ENCODE measurements at places on chromosomes 7 and 10. TPM values are rescaled to one million over a fixed set of nuclear protein-coding genes. Genes with fewer than 3 reads are reported as not detected.
A peak's percentile ranks its signal among the peaks of the same experiment; 100 is the strongest.

DNA sequence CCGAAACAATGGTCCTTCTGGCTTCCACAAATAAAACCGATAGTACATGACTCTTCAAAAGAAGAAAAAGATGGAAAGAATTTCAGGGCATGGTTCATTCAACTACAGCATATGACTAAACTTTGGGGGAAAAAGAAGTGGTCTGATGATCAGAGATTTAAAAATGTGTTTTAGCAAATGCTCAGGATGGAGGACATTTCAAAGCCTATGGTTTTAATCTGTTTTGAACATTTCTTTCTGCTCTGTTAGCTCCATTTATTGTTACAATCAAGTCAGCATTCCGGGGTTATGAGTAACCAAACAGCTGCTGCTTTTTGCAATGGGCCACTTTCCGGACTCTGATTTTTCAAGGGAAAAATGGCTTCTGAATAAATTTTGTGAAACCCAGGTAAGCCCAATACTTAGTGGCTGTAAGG lies 142.4 kb downstream of the CUBN start:
- H3K27ac ChIP-seq, result peak overlapping the region; percentile 47
- peak; percentile 64 for DNase-seq
- peaks cover 12% of the 10 kb centered on the region for H3K4me1 ChIP-seq
- no peak overlapping the region for H3K4me3 ChIP-seq

- no peak overlapping the region for H3K4me3 ChIP-seq
- H3K27me3 ChIP-seq, result no peaks in the 10 kb centered on the region
- DNase-seq, result no peak
Observed at GRCh38 chr10:57917019-57917418, 350.7 kb downstream of the IPMK start.

DNA sequence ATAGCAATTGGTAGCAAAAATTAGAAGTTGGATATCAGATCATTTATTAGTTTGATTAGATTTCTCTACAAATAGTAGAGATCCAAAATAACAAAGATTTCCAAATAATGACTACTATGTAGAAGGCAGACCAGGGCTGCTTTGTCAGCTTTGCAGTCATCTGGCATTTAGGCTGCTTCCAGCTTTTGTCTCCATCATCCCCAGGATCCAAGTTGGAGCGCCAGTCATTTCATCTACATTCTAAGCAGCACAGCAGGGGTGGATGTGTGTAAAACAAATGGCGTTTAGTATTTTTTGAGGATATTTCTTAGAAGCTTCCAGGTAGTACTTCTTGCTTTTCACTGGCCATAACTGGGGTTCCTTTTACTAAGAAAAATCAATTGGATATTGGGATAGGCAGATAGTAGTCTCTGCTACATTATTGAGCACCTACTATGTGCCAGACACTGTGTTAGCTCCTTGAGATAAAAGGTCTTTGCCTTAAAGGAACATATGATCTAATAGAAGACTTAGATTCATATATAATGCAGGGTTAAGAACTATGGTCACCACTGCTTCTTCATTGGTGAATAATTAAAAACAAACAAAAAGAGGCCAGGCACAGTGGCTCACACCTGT lies 41.5 kb downstream of the TPST1 start:
- H3K27me3 ChIP-seq, result no peaks in the 10 kb centered on the region
- H3K4me3 ChIP-seq, result no peak overlapping the region
- H3K4me1 ChIP-seq, result no peaks in the 10 kb centered on the region

The NOBOX gene
- total RNA-seq, result not detected

The VWA2 gene
- total RNA-seq, result 6.5 TPM

The WDFY4 gene
- total RNA-seq, result 13.3 TPM

The SAP25 gene
- 9.8 TPM for total RNA-seq

DNA sequence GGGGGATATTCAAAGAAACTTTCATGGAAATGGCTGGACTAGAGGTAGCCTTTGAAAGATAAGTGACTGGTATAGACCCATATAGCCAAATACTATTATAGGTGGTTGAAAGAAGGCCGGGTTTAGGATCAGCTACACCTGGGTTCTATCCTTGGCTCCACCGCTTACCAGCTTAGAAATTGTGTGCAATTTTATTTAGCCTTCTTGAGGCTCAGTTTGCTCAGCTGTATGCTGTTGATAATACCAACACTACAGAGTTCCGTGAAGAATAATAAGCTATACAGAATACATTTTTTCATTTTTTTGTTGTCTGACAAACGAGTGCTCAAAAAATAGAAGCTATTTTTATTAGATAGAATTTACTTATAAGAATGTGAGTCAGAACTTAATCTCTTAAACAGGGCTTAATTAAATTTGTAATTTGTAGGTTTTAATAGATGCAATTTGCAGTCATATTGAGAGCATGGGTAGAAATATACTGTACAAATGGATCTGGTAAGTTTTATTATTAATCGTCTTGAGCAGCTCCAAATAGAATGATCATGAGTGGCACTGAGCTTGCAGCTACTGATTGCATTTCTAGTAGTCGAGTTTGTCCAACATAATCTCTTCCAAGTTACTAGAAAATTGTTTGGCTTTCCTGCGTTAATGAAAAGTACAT lies 164.3 kb upstream of the PHYHIPL start:
- H3K27me3 ChIP-seq, result no peaks in the 10 kb centered on the region
- no peak overlapping the region for H3K4me3 ChIP-seq
- DNase-seq, result no peak
- no peaks in the 10 kb centered on the region for H3K36me3 ChIP-seq

DNA sequence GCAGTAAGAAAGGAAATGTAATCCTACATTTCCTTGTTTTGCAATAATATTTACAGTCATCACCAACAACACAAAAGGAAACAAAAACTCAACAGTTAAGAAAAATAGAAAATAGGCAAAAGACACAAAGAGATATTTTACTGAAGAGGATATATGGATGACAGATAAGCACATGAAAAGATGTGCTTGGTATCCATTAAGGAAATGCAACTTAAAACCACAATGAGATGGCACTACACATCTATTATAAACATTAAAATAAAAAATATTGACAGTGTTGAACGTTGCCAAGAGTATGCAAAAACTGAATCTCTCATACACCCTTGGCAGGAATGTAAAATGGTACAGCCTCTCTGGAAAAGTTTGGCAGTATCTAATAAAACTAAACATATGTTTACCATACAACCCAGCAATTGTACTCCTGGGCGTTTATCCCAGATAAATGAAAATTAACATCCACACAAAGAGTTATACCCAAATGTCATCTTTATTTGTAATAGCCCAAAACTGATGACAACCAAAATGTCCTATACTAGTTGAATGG lies 5.4 kb downstream of the CEP41 start:
- no peaks in the 10 kb centered on the region for H3K4me1 ChIP-seq
- no peaks in the 10 kb centered on the region for H3K27me3 ChIP-seq
- DNase-seq, result no peak
- no peak overlapping the region for H3K27ac ChIP-seq

The CCDC146 gene
- 15.4 TPM for total RNA-seq

The DNTT gene
- total RNA-seq, result not detected

The VWDE gene
- 1.5 TPM for total RNA-seq

DNA sequence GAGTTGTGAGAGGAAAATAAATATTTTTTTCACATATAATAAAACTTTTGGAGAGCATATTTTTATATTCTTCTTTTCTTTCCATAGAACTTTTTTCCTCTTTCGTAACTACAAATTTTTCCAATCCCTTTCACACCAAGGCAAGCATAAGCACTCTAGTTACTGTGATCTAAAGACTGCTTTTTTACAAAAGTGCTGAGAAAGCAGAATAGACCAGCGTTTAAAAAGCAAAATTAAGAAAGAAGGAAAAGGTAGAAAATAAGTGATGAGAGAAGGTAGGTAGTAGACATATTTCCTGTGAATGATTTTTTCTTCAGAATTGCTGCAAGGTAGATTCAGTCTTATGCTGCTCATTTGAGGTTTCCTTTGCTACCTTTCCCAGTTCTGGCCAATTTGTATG lies 195.5 kb downstream of the MBL2 start:
- no peak overlapping the region for H3K4me3 ChIP-seq
- no peaks in the 10 kb centered on the region for H3K4me1 ChIP-seq
- no peak overlapping the region for H3K27ac ChIP-seq

The RAB11FIP2 gene
- total RNA-seq, result 50.4 TPM

- H3K36me3 ChIP-seq, result no peaks in the 10 kb centered on the region
- no peak overlapping the region for H3K4me3 ChIP-seq
- H3K27ac ChIP-seq, result no peak overlapping the region
- H3K4me1 ChIP-seq, result no peaks in the 10 kb centered on the region
Observed at GRCh38 chr10:7361316-7361715, 49.5 kb downstream of the SFMBT2 start.

DNA sequence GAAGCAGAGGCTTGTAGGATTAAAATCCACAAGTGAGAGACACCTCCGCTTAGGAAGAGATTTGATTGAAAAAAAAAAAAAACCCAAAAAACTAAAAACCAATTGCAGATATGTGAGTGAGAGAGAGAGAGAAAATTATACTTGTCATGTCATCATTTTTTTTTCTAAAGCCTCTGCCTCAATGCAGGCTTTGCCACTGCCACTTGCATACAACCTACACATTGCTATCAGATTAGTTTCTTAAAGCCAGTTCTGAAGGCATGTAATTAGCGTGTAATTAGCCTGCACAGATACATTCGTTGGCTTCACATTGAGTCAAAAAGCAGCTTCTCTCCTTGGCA lies 86.1 kb upstream of the MTPN start:
- H3K27ac ChIP-seq, result no peak overlapping the region
- H3K27me3 ChIP-seq, result no peaks in the 10 kb centered on the region
- H3K4me1 ChIP-seq, result no peaks in the 10 kb centered on the region
- H3K36me3 ChIP-seq, result no peaks in the 10 kb centered on the region

GRCh38 chr10:43931308-43931930 lies 282.7 kb upstream of the ZNF32 start:
- no peak for DNase-seq
- no peak overlapping the region for H3K27ac ChIP-seq
- no peaks in the 10 kb centered on the region for H3K4me1 ChIP-seq
- no peak overlapping the region for H3K4me3 ChIP-seq
- H3K36me3 ChIP-seq, result no peaks in the 10 kb centered on the region

The SPDYE16 gene
- total RNA-seq, result 0.31 TPM

DNA sequence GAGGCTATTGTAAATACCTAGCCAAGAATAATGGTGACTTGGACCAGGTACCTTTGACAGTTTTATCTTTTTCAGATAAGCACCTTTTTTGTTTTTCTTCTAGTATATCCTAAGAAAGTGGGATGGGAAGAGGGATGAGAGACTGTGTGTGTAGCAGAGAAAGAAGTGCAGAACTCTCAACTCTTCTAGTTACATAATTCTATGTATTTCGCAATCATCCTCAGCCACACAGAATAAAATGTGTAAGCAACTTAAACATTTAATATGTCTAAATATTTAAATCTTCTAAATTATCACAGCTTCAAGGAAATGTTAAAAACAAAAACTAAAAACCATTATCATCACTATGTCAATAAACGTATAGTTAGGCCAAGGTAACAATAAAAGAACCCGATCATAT lies 42.6 kb upstream of the GSAP start:
- H3K4me1 ChIP-seq, result no peaks in the 10 kb centered on the region
- H3K4me3 ChIP-seq, result no peak overlapping the region
- no peak for DNase-seq
- H3K36me3 ChIP-seq, result no peaks in the 10 kb centered on the region
- no peaks in the 10 kb centered on the region for H3K27me3 ChIP-seq
- H3K27ac ChIP-seq, result no peak overlapping the region

DNA sequence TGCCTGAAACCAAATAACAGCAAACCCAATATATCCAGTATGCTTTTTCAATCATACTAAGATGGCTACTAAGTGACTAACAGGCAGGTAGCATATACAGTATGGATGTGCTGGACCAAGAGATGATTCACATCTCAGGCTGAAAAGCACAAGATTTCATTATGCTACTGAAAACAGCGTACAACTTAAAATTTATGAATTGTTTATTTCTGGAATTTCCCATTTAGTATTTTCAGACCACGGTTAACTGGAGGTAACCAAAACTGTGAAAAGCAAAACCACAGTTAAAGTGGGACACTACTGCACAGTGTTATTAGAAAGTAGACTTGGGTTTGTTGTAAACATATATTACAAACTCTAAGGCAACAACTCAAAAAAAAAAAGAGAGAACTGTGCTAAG lies 91.5 kb downstream of the KMT2C start:
- no peaks in the 10 kb centered on the region for H3K4me1 ChIP-seq
- H3K4me3 ChIP-seq, result no peak overlapping the region
- no peak for DNase-seq
- H3K27me3 ChIP-seq, result no peaks in the 10 kb centered on the region
- no peaks in the 10 kb centered on the region for H3K36me3 ChIP-seq

- H3K4me1 ChIP-seq, result no peaks in the 10 kb centered on the region
- H3K27me3 ChIP-seq, result no peaks in the 10 kb centered on the region
- no peak overlapping the region for H3K4me3 ChIP-seq
- DNase-seq, result no peak
Observed at GRCh38 chr7:44116087-44116788, 7.1 kb downstream of the POLD2 start.

The FZD8 gene
- total RNA-seq, result 18.8 TPM

GRCh38 chr7:107201795-107202450 lies 33.1 kb downstream of the HBP1 start:
- no peaks in the 10 kb centered on the region for H3K4me1 ChIP-seq
- no peak overlapping the region for H3K27ac ChIP-seq
- peaks cover 4% of the 10 kb centered on the region for H3K36me3 ChIP-seq
- no peak overlapping the region for H3K4me3 ChIP-seq
- no peaks in the 10 kb centered on the region for H3K27me3 ChIP-seq

GRCh38 chr7:108634036-108634435 lies 64.4 kb downstream of the DNAJB9 start:
- H3K27me3 ChIP-seq, result no peaks in the 10 kb centered on the region
- no peak overlapping the region for H3K4me3 ChIP-seq
- DNase-seq, result no peak
- H3K4me1 ChIP-seq, result peaks cover 6% of the 10 kb centered on the region
- no peak overlapping the region for H3K27ac ChIP-seq

GRCh38 chr10:125055446-125055845 lies 104.9 kb downstream of the CTBP2 start:
- peak overlapping the region; percentile 26 for H3K27ac ChIP-seq
- H3K36me3 ChIP-seq, result no peaks in the 10 kb centered on the region
- H3K27me3 ChIP-seq, result no peaks in the 10 kb centered on the region
- H3K4me1 ChIP-seq, result peaks cover 6% of the 10 kb centered on the region
- DNase-seq, result no peak

- no peaks in the 10 kb centered on the region for H3K27me3 ChIP-seq
- no peaks in the 10 kb centered on the region for H3K36me3 ChIP-seq
- H3K27ac ChIP-seq, result no peak overlapping the region
- no peaks in the 10 kb centered on the region for H3K4me1 ChIP-seq
Observed at GRCh38 chr10:96794836-96795733, 37.0 kb upstream of the LCOR start.

The MYH16 gene
- not detected for total RNA-seq

DNA sequence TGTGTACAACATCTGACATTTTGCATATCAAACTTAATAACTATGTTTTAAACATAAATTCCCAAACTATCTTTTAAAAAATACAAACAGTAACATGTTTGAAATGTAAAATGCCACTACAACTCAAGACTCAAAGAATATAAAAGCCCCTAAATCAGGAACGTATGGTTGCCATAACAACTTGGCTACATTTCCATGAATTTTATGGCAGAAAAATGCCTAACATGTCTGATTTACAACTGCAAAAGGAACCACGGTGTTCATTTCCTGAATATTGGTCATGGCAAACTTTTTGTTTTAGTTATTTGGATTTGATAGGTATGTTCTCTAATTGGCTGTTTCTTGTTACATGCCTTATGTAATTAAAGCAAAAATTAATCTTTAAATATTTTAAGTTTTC lies 2.0 kb downstream of the SOSTDC1 start:
- peak overlapping the region; percentile 17 for H3K4me3 ChIP-seq
- no peaks in the 10 kb centered on the region for H3K27me3 ChIP-seq
- no peak for DNase-seq

- H3K36me3 ChIP-seq, result no peaks in the 10 kb centered on the region
- H3K4me3 ChIP-seq, result no peak overlapping the region
- H3K27ac ChIP-seq, result no peak overlapping the region
- no peak for DNase-seq
- no peaks in the 10 kb centered on the region for H3K27me3 ChIP-seq
Observed at GRCh38 chr10:77226452-77226851, 411.2 kb downstream of the KCNMA1 start.

The SMO gene
- 13.2 TPM for total RNA-seq

All from kidney (tissue), 22 donors.